ENCODE measurements at places on chromosomes 3 and 15.
A peak's percentile ranks its signal among the peaks of the same experiment; 100 is the strongest.

GRCh38 chr3:50203113-50203808 is 1.8 kb upstream of the SLC38A3 start:
- DNase-seq = no peak

- no peak for DNase-seq
These were observed 3.2 kb downstream of the MGLL start for GRCh38 chr3:127819086-127819485.

DNA sequence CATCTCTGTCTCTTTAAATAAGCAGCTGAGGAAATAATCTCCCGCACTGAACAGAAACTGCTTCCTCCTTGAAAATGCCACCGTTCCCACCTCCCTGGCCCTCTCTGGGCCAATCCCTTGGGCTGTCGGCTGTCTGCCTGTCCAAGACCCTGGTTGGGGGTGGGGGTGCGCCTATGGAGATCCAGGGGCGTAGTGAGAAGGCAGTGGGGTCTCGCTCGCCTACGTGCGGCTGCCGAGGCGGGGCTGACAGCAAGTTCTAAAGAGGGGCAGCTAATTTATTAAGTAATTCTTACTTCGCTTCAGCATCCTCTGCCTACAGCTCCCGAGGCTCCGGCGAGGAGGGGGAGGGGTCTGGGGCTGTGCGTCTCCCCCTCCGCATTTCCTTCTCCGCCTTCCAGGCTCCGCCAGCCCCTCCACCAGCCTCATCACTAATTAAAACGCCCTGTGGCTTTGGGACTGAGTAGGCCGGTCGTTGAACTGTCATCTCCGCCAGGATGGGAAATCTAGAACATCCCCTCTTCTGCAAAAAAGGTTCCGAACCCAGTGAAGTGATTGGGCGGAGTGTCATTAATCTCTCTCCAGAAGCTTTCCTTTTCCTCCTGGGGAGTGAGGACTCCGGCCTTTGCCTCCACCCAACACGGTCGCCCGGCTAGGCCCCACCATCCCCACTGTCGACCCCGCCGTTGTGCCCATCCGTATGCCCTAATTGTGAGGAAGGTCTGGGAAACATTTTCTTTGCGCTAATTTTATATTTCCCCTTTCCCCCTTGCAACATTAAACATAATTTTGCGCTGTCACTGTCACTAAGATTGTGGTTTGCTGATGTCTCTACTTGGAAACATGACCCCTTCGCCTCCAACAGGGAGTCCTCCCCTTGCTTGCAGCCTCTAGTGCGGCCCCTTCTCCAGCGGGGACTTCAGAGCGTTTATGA is 16.9 kb downstream of the NR2F2 start:
- DNase-seq = no peak

GRCh38 chr3:55204417-55204816 is 276.6 kb upstream of the LRTM1 start:
- no peak for DNase-seq

DNA sequence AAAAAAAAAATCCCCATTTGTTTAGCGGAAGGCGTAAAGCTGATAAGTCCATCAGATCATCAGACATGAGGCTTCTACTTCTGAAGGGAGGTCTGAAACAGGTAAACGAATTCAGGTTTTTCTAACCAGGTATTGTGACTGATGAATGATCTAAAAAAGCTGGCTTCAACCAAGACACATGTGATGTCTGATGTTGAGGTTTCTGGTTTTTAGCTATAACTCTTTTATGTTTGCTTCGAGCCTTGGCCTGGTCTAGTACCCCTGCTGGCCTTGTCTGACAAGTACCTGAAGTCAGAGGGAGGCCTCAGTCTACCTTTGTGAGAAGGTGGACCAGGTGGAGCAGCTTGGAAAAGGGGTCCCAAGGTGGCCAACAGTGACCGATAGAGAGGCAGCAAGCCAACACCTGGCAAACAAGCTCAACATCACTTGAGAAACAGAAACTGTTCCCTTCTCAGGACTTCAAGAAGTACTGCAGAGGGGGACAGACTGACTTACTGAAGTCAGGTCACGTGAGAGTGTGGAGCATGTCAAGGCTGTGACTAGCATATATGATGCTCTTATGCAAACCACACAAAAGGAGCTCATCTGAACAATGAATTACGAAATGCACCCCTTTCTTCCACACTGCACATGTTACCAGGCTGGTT is 33.0 kb upstream of the CA12 start:
- DNase-seq = no peak

DNA sequence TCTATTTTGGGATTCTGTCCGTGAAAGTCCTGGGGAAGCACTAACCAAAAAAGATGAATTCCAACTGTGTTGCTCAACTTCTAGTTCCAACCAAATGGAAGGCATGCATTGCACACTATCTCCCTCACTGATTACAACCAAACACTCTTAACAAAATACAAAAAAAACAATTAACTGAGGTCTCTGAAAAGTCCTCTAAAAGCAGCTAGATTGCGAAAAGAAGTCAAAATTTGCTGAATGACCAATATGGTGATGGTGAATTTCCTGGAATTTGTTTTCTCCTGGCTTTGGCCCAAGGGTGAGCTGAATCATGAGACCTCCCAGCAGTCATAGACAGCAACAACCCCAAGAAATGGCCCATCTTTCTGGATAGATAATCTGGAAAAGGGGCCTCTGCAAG is 28.3 kb downstream of the CYP19A1 start:
- DNase-seq = no peak

DNA sequence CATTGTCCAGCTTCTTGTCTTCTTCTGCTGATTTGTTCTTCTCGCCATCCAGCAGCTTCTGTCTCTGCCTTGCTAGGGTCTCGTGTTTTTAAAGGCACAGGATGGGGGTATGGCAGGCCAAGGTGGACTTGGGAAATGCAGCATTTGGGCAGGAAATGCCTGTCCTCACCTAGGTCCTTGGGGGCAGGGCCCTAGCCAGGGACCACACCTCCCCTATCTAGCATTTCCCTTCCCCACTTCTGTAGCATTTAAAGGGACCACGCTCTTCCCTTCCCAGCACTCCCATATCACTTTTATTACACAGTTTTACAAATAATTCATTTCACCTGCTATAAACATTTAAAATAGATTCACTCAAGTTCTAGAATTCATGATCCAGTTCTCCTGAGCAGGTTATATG is 315.4 kb upstream of the LMCD1 start:
- DNase-seq = no peak

DNA sequence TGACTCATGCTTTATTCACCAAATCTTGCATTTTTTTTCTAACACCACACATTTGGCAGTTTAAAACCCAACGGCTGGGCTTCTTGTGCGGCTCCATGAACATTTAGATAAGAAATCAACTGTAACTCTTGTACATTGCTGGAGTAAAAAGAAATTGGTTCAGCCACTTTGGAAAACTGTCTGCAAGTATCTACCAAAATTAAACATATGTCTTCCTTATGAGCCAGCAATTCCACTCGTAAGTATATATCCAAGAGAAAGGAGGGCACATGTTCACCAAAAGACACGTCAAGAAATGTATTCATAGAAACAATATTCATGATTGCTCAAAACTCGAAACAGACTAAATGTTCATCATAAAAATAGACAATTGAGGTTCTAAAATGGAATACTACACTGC is 291.9 kb upstream of the POU1F1 start:
- DNase-seq = no peak

- no peak for DNase-seq
These were observed 5.2 kb downstream of the DNAJC13 start for GRCh38 chr3:132422531-132422930.

- no peak for DNase-seq
These were observed 41.5 kb upstream of the MFGE8 start for GRCh38 chr15:88954431-88955277.

GRCh38 chr3:180117381-180118163 is 80.8 kb upstream of the PEX5L start:
- no peak for DNase-seq

DNA sequence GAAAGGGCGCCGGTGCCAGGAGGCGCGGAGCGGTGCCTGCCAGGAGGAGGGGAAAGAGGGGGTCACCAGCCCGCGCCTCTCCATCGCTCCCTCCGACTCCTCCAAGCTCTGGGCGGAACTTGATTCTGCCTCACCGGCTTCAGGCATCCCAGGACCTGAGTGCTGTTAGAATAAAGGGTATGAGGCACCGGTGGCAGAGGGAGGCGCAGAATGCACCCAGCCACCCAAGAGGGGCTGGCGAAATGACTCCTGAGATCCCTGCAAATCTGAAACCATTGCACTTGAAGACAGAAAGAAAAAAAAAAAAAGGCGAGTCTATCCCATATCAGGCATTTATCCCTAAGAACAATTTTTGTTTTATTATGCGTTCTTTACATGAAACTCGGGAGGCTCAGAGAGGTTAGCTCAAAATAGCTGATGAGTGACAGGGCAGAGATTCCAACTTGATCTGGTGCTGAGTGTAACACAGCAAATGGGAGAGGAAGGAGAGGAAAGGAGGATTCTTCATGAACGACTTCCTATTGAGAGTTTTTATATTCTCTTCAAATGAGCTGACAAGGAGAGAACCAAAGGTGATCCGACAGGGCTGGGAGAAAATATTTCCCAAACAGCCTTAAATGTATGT is 157.0 kb upstream of the FRMD4B start:
- no peak for DNase-seq

GRCh38 chr3:132900481-132900880 is 137.7 kb upstream of the TMEM108 start:
- DNase-seq = no peak

DNA sequence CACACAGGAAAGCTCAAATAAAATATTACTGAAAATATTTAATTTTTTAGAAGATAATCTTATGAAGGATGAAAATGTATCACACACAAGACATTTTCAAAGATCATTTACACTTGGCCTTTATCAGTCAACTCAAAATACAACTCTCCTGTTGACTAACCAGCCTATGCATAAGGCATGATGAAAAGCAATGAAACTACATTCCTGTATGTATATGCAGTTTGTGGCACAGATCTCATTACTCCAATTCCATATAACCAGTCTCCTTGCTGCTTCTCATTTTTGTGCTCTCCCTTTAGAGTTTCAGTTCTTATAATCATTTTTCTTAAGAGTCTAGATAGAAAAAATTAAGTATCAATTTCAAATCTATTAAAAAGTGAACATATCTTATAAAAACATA is 25.8 kb downstream of the AQR start:
- DNase-seq = no peak

- DNase-seq = no peak
These were observed 156.2 kb downstream of the NUP210 start for GRCh38 chr3:13263770-13264467.

- no peak for DNase-seq
These were observed 141.5 kb downstream of the GADL1 start for GRCh38 chr3:30752970-30753369.

DNA sequence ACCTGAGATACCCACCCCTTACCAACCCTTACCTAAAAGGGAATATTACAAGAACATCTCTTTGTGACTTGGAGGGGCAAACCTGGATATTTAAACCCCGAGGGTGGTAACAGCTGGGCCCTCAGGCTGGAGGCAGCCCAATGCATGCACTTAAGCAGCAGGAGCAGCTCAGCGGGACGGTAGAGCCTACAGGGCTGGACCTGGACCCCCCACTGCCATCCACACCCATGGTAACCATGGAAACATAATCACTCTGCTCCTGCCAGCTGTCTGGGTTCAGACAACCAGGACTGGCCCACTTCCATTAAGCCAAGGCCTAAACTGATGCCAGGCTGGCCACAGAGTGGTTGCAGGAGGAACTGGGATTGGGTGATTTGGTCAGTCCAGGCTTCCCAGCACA is 52.8 kb downstream of the ETFA start:
- DNase-seq = no peak

- no peak for DNase-seq
These were observed 101.1 kb upstream of the THRB start for GRCh38 chr3:24595796-24596195.

- DNase-seq = no peak
These were observed 202.0 kb upstream of the CFAP20DC start for GRCh38 chr3:59251869-59252268.

DNA sequence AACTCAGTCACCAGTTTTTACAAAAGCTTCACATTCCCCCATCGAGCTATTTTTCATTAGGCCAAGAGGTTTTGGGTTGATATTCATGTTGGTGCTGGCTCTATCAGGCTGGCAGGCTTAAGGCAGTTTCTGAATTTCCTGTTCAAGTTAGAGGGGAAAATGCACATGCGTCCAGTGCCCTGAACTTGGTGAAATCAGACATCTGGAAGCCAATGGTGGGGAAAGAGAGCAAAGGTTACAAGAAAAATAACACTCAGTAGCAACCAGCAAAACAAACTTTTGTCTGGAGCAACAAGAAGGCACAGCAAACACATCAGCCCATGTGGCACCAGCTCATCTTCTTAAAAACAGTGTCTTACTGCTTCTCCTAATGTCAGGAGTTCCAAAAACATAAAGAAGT is 155.6 kb upstream of the TSC22D2 start:
- DNase-seq = no peak

- no peak for DNase-seq
These were observed 1.9 kb downstream of the TNIK start for GRCh38 chr3:171458071-171458863.

GRCh38 chr15:46309914-46310313 is 675.1 kb downstream of the SQOR start:
- peak; percentile 50 for DNase-seq

DNA sequence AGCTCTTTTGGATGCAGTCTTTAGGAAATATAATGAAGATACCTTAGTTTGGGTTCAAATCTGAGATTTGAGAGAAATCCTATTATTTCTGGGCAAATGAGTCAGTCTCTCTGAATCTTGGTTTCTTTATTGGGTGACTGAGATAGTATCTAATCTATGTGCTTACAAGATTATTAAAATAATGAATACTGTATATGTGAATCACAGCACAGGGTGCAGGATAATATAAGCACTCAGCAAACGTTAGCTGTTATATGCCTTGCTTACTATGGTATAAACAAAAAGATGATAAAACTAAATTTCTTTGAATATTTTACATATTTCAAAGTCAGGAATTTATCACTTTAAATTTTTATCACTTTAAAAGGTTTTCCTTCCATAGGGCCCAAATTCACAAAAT is 29.6 kb downstream of the FGF7 start:
- DNase-seq = no peak

- no peak for DNase-seq
These were observed 595 bp downstream of the PDCD7 start for GRCh38 chr15:65132878-65133547.

DNA sequence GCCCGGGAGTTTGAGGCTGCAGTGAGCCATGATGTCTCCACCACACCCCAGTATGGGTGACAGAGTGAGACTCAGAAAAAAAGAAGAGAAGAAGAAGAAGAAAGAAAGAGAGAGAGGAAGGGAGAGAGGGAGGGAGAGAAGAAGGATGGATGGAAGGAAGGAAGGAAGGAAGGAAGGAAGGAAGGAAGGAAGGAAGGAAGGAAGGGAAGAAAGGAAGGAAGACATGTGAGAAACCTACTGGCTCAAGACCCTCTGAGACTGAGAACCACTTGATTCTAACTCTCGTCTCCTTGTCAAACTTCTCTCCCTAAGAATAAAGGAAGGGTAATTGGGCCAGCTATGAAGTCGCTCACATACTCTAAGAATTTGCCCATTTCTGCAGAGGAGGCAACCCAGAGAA is 148.1 kb upstream of the UBE2E1 start:
- no peak for DNase-seq

All from NCI-H1105 treated with DMSO at 0.1 percent for 48 hours (cell line).